Osteocyte (in vitro differentiated cells): ENCODE measurements at places on chromosomes 13 and 19.

DNA sequence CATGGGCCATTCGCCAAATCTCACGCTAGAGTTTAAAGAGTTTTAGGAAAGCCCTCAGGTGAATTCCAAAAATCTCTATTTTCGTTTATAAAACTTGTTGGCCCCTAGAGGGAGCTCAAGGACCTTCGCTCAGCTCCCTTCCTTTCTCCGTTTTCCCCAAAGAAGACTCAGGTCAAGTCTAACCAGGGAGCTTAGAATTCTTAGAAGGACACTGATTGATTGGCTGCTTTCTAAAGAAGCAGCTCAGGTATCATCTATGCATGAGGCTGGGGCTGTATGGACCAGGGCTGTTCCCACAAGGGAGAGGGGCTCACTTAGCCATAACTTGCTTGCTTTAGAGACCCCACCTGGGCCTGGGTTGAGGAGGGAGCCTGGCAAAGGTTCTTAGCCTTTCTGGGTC, 20.5 kb downstream of the DZIP1 start:
- H3K27me3 ChIP-seq, result no peaks in the 10 kb centered on the region
- no peak overlapping the region for H3K27ac ChIP-seq
- peaks cover 77% of the 10 kb centered on the region for H3K36me3 ChIP-seq
- DNase-seq, result no peak
- no peak overlapping the region for H3K4me3 ChIP-seq

- no peaks in the 10 kb centered on the region for H3K36me3 ChIP-seq
- H3K4me3 ChIP-seq, result no peak overlapping the region
- H3K4me1 ChIP-seq, result no peaks in the 10 kb centered on the region
- H3K27me3 ChIP-seq, result peaks cover 9% of the 10 kb centered on the region
These were observed 66.8 kb downstream of the TEX29 start for GRCh38 chr13:111387026-111387871.

GRCh38 chr19:14182476-14182875, 23.5 kb downstream of the ADGRL1 start:
- no peak overlapping the region for H3K4me3 ChIP-seq
- H3K36me3 ChIP-seq, result no peaks in the 10 kb centered on the region
- DNase-seq, result no peak
- H3K4me1 ChIP-seq, result peaks cover 2% of the 10 kb centered on the region
- no peaks in the 10 kb centered on the region for H3K27me3 ChIP-seq

DNA sequence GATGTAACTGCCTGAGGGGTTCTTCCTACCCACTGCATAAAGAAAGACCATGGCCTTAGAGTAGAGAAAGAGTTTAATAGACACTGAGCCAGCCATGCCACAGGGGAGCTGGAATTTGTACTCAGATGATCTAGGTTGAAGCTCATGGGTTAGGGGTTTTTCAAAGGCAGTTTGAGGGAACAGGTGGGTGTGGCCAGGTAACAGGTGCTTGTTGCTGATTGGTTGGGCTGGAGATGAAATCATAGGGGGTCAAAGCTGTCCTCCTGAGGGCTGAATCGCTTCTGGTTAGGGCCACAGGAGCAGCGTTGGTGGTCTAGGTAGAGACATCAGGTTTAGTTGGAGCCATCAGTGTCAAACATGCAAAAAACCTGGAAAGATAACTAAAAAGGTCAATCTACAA, 59.2 kb upstream of the CSNK1A1L start:
- H3K27ac ChIP-seq, result no peak overlapping the region
- no peak for DNase-seq
- peaks cover 16% of the 10 kb centered on the region for H3K36me3 ChIP-seq
- H3K27me3 ChIP-seq, result no peaks in the 10 kb centered on the region

DNA sequence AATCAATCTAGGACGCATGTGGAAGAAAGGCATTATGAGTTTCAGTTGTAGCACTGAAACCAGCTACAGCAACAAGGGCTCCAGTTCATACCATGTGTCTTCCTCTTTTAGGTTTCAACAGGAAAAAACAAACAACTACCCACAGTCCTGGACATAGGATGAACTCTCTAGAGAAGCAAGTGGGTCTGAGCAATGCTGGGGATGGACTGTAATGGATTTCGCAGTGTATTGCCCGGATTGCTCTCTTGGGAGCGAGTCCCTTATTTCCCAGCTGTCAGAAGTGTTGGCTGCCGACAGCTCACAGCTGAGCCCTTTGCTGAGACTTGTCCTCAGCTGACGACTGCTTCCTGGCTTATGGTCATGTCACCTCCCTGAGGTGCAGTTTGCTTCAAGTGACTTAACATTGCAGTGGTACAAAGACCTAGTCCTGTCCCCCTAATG, 12.1 kb upstream of the MYCBP2 start:
- no peak for DNase-seq
- H3K27ac ChIP-seq, result no peak overlapping the region
- H3K4me3 ChIP-seq, result no peak overlapping the region
- no peaks in the 10 kb centered on the region for H3K4me1 ChIP-seq
- H3K36me3 ChIP-seq, result no peaks in the 10 kb centered on the region

GRCh38 chr19:52670046-52670445, 31.9 kb upstream of the ZNF83 start:
- no peak overlapping the region for H3K4me3 ChIP-seq
- no peak for DNase-seq
- peaks cover 6% of the 10 kb centered on the region for H3K36me3 ChIP-seq
- no peaks in the 10 kb centered on the region for H3K27me3 ChIP-seq

DNA sequence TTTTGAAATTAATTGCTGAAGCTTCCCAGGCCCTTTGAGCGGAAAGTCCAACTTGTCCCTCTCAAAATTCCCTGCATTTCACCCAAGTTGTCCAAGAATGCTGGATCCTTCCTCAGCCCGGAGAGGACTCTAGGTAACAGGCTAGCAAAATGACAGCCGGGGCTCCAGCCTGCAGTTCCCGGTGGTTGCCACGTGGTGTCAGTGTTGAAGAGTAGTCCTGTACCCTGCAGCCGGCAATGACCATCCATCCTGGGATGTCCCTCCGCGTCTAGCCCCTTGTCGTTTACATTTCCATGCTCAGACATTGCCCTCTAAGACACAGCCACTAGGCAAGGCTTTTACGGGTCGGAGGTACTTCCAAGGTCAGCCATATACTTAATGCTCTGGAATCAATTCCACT, 31.4 kb upstream of the MTIF3 start:
- H3K27ac ChIP-seq, result no peak overlapping the region
- DNase-seq, result no peak
- peaks cover 5% of the 10 kb centered on the region for H3K4me1 ChIP-seq
- no peak overlapping the region for H3K4me3 ChIP-seq
- peaks cover 40% of the 10 kb centered on the region for H3K27me3 ChIP-seq
- no peaks in the 10 kb centered on the region for H3K36me3 ChIP-seq

GRCh38 chr19:13031917-13032623, 36.8 kb downstream of the NFIX start:
- no peak for DNase-seq
- H3K36me3 ChIP-seq, result peaks cover 17% of the 10 kb centered on the region
- H3K27ac ChIP-seq, result peak overlapping the region; percentile 80
- peaks cover 36% of the 10 kb centered on the region for H3K4me1 ChIP-seq
- no peaks in the 10 kb centered on the region for H3K27me3 ChIP-seq
- no peak overlapping the region for H3K4me3 ChIP-seq

DNA sequence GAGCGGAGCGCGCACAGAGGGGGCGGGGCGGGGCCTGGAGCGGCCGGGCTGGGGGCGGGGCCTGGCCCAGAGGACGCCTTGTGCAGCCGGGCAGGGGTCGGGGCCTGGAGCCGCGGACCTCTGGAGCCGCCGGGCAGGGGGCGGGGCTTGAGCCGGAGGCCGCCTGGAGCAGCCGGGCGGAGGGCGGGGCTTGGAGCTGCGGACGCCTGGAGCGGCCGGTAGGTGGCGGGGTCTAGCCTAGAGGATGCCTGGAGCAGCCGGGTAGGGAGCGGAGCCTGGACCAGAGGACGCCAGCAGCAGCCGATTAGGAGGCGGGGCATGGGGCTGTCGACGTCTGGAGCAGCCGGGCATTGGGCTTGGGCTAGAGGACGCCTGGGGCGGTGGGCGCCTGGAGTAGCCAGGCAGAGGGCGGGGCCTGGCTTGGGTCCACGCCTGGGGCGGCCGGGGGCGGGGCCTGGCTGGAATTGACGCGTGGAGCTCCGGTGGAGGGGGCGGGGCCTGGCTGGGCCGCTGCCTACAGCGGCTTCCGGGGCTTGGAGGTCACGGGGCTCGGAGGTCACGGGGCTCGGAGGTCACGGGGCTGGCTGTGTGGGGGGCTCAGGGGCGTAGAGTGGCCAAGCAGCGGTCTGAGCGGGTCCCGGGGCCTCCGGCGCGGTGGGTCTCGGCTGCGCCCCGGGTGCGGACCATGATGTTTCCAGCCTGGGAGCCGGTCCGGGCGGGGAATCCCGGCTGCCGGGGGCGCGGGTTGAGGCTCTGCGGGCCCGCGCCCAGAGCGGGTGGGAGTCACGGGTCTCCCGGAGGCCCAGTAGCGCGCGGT, at the start of gene ANKRD10:
Gene ANKRD10, minus strand, starts transcription at position 13 of the 817 bp plus-strand sequence. CDS start 135 bp downstream, outside the sequence.
- peaks cover 1% of the 10 kb centered on the region for H3K36me3 ChIP-seq
- H3K4me1 ChIP-seq, result peaks cover 49% of the 10 kb centered on the region
- no peaks in the 10 kb centered on the region for H3K27me3 ChIP-seq
- peak; percentile 100 for DNase-seq

- no peak for DNase-seq
- no peak overlapping the region for H3K27ac ChIP-seq
These were observed 210.9 kb downstream of the RGCC start for GRCh38 chr13:41668130-41668757.

GRCh38 chr13:32857077-32857476, 159.1 kb upstream of the KL start:
- H3K27ac ChIP-seq, result no peak overlapping the region
- H3K36me3 ChIP-seq, result no peaks in the 10 kb centered on the region
- peaks cover 14% of the 10 kb centered on the region for H3K27me3 ChIP-seq
- H3K4me3 ChIP-seq, result no peak overlapping the region
- DNase-seq, result peak; percentile 62

GRCh38 chr19:10812902-10813404, 23.1 kb downstream of the TMED1 start:
- peak overlapping the region; percentile 90 for H3K27ac ChIP-seq
- DNase-seq, result no peak
- H3K4me3 ChIP-seq, result no peak overlapping the region
- H3K4me1 ChIP-seq, result peaks cover 50% of the 10 kb centered on the region

DNA sequence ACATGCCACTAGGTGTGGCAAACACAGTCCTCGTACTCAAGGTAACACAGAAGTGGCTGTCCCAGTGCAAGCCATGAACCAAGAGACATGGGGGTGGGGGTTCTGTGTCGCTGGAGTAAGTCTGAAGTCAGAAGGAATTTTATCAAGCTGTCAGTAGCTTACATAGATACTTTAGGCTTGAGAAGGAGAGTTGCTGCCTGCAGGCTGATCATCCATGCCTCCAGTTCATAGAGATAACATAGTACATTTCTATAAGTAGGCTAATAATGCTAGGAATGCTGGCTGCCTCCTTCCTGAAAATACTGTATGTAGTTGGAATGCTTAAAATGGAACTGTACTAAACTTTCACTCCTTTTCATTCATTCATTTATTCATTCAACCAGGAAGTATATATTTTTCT, 70.1 kb downstream of the CAB39L start:
- no peak for DNase-seq
- no peaks in the 10 kb centered on the region for H3K36me3 ChIP-seq
- H3K4me3 ChIP-seq, result no peak overlapping the region
- H3K27me3 ChIP-seq, result no peaks in the 10 kb centered on the region
- peak overlapping the region; percentile 56 for H3K27ac ChIP-seq

DNA sequence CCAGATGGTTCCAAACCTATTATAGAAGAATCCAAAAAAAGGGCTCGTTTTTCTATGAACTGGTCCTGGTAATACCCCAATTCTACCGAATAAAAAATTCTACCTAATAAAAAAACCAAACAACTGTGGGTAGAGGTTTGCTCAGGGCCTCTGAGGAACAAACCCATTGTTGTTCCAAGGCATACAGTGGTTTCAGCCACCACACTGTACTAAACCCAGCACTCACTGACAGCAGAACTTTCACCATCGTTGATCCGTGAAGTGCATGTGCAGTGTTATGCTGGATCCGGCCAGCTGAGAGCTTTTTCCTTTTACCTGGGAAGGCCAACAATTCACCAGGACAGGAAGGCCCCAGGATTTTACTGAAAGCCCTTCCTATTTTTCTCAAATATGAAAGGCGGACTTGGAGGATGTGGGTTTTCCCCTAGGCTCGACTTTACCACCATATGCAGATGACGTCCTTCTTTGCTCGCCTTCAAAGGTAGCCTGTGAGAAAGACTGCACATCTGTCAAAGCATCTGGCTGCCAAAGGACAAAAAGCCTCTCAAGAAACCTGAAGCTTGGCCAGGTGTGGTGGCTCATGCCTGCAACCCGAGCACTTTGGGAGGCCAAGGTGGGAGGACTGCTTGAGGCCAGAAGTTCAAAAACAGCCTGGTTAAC, 7.2 kb upstream of the PABPC3 start:
- no peaks in the 10 kb centered on the region for H3K4me1 ChIP-seq
- H3K27me3 ChIP-seq, result peaks cover 13% of the 10 kb centered on the region
- H3K27ac ChIP-seq, result no peak overlapping the region

DNA sequence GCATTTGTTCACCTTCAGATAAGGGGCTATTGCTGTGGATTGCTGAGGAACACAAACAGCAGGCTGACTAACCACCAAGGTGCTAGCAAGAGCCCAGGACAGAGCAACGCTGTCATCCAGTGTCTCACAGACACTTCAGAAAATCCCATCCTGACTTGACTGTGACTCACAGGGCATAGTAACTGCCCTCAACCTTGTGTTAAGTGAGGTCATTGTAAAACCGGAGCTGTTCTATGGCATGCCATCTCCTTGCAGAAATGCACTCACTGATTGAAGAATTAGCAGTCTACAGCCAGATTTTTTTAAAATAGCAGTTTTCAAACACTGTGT, 51.1 kb downstream of the TNFRSF19 start:
- no peak overlapping the region for H3K27ac ChIP-seq
- H3K36me3 ChIP-seq, result no peaks in the 10 kb centered on the region
- no peak overlapping the region for H3K4me3 ChIP-seq
- H3K4me1 ChIP-seq, result peaks cover 16% of the 10 kb centered on the region
- no peak for DNase-seq

GRCh38 chr13:50911081-50911631, 1.6 kb downstream of the RNASEH2B start:
- H3K4me1 ChIP-seq, result peaks cover 34% of the 10 kb centered on the region
- H3K36me3 ChIP-seq, result no peaks in the 10 kb centered on the region
- H3K27me3 ChIP-seq, result no peaks in the 10 kb centered on the region
- peak overlapping the region; percentile 92 for H3K27ac ChIP-seq
- no peak for DNase-seq
- H3K4me3 ChIP-seq, result peak overlapping the region; percentile 81

- H3K4me1 ChIP-seq, result peaks cover 7% of the 10 kb centered on the region
- DNase-seq, result no peak
- H3K27ac ChIP-seq, result no peak overlapping the region
- no peaks in the 10 kb centered on the region for H3K27me3 ChIP-seq
These were observed 10.4 kb downstream of the SAMD4B start for GRCh38 chr19:39352381-39353255.

- H3K27me3 ChIP-seq, result no peaks in the 10 kb centered on the region
- H3K27ac ChIP-seq, result no peak overlapping the region
These were observed 201.9 kb upstream of the SOX1 start for GRCh38 chr13:111865046-111865445.

GRCh38 chr19:52535771-52536447, 8.4 kb downstream of the ZNF808 start:
- DNase-seq, result peak; percentile 90
- no peaks in the 10 kb centered on the region for H3K27me3 ChIP-seq
- peaks cover 18% of the 10 kb centered on the region for H3K4me1 ChIP-seq
- peaks cover 31% of the 10 kb centered on the region for H3K36me3 ChIP-seq
- H3K27ac ChIP-seq, result peak overlapping the region; percentile 89
- H3K4me3 ChIP-seq, result peak overlapping the region; percentile 88

GRCh38 chr13:33218426-33218825, 67.1 kb downstream of the STARD13 start:
- no peaks in the 10 kb centered on the region for H3K27me3 ChIP-seq
- no peak overlapping the region for H3K4me3 ChIP-seq
- H3K4me1 ChIP-seq, result peaks cover 53% of the 10 kb centered on the region
- DNase-seq, result no peak
- H3K36me3 ChIP-seq, result peaks cover 17% of the 10 kb centered on the region
